ENCODE measurements at places on chromosomes 5 and 9.

GRCh38 chr5:96344678-96345577 lies 88.1 kb downstream of the PCSK1 start:
- peak; percentile 74 for DNase-seq

- no peak for DNase-seq
Measured at GRCh38 chr9:36868586-36869282, 165.3 kb downstream of the PAX5 start.

GRCh38 chr5:64074533-64074932 lies 91.1 kb upstream of the RNF180 start:
- no peak for DNase-seq

DNA sequence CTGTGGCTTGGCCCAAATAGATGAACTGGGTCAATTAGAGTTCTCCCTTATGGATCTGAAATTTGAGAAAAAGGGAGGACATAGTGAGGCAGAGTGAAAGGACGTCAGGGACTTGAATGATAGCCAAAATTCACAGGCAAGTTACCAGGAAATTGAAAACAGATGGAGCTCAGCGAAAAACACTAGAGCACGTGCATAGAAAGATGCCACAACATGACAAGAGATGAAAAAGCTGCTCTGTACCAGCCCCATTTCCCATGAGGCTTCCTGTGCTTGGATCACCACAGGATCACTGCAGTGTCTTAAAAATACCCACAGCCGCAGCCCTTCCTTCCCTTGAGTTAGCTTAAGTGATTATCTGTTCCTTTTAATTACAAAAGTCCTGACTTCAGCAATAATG lies 39.0 kb upstream of the HOMER1 start:
- no peak for DNase-seq

DNA sequence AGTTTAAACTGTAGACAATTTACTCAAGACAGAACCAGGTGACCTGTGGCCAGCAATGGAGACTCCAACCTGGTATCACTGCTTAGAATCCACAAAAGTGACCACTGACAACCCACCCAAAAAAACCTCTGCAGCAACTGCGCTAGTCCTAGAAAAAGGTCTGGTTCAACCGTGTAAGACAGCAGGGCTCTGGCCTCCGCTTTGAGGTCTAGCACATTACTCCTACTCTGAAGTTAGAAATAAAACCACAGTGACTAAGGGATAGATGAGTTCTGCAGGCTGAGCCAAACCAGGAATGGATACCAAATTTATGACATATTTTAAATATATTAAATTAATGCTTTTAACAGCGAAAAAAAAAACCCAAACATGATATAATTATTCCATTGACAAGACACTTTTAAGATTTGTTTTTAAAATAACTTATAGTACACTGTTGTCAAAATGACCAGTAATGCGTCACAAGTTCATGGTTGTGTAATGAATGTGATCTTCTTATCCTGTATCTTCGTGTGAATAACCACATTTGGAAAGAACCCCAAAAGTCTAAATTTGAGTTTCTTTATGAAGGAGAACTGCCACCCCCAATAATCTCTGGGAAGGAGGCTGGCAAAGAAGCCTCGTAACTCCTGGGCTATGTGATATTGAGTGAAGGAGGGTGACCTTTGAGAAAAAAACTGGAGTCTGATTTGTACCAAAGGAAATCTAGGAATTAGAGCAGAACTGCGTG lies 101.9 kb upstream of the SLC44A1 start:
- no peak for DNase-seq

GRCh38 chr5:61002611-61003355 lies 57.8 kb downstream of the NDUFAF2 start:
- no peak for DNase-seq

- no peak for DNase-seq
Measured at GRCh38 chr9:137167747-137168572, 1.9 kb downstream of the LRRC26 start.

DNA sequence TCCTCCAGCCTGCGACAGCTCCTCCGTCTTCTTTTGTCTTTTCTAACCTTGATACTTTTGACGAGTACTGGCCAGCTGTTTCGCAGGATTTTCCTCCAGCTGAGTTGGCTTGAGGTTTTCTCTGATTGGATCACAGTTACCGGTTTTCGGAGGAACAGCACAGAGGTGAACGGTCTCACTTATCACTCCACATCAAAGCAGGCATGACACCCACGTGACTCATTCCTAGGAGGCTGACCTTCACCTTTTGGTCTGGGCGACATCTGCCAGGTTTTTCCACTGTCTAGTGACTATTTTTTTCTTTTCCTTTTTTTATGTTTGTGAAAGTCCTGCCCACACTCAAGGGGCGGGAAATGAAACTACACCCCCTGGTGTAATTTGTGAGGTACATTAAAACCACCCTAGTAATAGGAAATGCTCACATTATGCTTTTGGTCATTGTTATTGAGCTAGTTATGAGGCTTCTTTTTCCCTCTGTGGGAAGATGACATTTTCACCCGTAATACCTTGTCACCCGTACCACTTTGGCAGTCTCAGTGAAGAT lies 319.2 kb downstream of the GADD45G start:
- peak; percentile 37 for DNase-seq

DNA sequence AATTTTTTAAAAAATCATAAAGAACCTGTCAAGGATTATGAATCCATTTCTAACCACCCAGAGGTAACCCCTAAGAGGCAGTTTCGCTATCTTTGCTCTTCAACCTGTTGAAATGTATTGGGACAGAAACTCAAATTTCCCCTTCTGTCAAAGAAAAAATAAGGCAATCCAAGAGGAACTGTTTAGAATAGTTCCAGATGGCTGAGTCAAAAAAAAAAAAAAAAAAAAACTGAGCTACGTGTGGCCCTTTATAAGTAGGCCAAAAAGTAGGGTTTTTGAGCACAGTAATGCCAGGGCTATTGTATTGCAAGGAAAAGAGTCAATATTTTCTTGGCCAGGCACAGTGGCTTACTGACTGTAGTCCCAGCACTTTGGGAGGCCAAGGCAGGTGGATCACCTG lies 94.9 kb downstream of the RAD23B start:
- no peak for DNase-seq

DNA sequence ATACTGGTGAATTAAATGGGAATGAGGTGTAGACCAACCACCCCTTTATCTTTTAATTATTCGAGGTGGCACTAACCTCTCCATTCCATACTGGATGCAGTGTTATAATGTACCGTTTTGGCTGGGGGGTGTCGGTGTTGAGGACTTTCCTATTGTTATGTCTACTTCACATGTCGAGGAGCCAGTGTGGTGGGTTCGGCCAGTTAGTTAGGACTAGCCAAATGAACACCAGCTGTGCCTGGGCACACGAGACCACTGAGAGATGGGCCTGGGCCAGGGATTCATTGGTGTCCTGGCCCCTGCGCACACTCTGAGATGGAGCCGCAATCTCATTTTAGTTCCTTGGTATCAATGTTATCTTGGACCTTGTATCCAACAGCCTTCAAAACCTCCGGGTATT lies 186.2 kb downstream of the CACNA1B start:
- no peak for DNase-seq

All from CD4-positive, alpha-beta T cell treated with Interleukin-17A for 1 hour (primary cell).